GM04503 (cell line): ENCODE measurements at places on chromosomes 5 and 9.
A peak's percentile ranks its signal among the peaks of the same experiment; 100 is the strongest.

- no peak for DNase-seq
Measured at GRCh38 chr5:132686193-132686592, 12.4 kb downstream of the IL4 start.

DNA sequence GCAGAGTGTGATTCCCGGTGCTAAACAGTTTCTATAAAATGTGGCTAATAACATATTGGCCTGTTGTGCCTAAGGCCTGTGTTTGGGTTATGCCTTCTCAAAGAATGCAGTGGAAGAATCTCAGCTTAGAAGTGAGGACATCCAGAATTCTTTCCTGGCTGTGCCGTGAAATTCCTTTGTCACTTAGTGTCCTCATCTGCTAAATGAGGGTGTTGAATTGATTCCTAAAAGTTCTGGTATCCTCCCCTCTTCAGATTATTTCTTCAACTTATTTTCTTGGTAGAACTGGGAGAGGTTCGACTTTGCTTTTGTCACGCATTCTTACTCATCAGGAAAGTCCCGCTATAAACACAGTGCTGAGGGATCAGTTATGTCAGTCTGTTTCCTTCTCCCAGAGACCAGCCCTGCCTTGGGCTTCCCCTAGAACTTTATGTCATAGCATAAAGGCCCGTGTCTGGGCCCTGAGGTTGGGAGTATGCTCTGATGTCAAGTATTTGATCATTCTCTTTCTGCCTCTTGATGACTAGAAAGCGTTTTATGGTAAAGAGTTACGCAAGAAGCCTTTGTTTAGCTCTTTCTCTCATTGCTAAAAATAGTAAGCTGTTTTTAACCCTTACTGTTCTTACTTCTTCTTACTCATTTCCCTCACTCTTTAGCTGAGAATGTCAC lies 29.5 kb downstream of the MTAP start:
- no peak for DNase-seq

DNA sequence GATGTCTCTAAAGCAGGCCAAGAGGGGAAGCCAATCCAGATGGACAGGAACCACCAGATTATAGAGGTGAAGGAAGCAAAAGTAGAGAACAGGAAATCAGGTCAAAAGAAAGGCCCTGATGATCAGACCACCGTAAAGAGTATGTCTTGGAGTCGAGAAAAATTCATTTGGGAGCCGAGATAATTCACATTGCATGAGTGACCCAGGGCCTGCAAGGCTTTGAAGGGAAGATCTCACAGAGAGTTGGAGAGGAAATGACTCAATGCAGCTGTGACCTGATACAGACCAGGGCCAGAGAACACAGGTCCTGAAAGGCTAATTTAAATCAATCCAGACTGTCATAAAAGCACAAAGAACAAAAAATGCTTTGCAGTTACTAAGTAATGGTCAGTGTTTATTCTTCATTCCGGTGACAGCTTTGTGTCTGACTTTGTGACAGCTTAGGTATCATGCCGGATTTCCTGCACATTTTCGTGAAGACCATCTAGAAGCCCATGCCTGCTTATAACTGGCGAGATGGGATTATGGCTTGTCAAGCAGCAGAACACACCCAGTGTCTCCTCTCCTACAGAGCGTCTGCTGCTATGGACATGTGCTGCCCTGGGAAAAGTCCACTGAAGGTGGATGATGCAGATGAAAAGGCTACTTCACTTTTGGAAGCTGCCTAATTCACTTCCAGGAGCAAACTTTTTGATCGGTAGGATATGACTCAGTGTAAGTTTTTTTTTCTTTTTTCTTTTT lies 5.8 kb upstream of the ACTBL2 start:
- DNase-seq, result no peak

DNA sequence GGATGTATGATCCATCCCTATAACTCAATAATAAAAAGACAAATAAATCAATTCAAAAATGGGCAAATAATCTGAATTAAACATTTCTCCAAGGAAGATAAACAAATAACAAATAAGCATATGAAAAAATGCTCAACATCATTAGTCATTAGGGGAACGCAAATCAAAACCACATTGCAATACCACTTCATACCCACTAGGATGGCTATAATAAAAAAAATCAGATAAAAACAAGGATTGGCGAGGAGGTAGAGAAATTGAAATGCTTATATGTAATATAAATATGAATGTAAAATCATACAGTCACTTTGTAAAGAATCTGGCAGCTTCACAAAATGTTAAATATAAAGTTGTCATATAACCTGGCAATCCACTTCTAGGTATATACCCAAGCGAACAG lies 52.3 kb upstream of the TBCA start:
- no peak for DNase-seq

DNA sequence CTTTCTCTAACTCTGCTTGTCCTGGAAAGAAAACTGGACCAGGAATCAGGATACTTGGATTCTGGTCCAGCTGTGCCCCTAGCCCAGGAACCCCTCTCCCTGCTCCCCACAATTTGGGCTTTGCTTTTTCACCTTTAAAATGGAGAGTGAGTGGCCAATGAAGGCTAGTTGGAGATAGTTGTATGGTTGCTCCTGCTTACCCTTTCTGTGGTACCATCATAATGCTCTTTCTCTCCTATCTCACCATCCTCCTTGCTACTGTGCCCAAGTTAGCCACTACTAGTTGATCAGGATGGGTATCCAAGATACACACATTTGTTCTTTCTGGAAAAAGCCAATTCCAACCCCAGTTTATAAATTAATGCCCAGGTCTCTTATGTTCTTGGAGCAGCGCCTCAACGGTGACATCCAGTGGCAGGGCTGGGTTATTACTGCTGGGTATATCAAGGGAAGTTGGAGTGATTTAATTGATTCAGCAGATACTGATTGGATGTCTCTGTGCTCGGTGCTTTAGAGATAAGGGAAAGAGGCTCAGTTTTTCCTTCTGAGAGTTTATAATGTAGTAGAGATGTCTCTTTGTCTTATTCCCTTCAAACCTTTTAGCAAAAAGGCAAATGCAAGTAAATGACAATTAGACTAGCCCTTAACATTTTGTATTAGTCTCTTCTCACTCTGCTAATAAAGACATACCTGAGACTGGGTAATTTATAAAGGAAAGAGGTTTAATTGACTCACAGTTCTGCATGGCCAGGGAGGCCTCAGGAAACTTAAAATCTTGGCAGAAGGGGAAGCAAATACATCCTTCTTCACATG lies 38.5 kb downstream of the FAXDC2 start:
- DNase-seq, result peak; percentile 18

- no peak for DNase-seq
Measured at GRCh38 chr5:180098991-180099732, 27.6 kb upstream of the RNF130 start.

GRCh38 chr9:108913391-108913790 lies 20.5 kb downstream of the ELP1 start:
- no peak for DNase-seq

- DNase-seq, result peak; percentile 45
Measured at GRCh38 chr9:95055851-95056551, 261.5 kb downstream of the FANCC start.

DNA sequence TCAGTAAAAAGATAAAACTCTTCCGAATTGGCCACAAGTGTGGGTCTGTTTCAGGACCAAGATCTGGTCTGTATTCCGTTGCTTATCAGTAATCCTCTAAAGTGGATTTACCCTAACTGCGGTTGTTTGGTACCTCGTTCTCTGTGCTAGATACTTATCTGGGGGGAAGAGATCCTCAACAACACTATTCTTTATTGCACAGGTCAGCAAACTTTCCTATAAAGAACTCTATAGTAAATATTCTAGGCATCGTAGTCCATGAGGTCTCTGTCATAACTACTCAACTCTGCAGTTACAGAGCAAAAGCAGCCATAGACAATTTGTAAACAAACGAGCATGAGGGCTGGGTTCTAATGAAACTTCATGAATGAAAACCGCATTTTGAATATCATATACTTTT lies 335.8 kb upstream of the KIF2A start:
- DNase-seq, result no peak

DNA sequence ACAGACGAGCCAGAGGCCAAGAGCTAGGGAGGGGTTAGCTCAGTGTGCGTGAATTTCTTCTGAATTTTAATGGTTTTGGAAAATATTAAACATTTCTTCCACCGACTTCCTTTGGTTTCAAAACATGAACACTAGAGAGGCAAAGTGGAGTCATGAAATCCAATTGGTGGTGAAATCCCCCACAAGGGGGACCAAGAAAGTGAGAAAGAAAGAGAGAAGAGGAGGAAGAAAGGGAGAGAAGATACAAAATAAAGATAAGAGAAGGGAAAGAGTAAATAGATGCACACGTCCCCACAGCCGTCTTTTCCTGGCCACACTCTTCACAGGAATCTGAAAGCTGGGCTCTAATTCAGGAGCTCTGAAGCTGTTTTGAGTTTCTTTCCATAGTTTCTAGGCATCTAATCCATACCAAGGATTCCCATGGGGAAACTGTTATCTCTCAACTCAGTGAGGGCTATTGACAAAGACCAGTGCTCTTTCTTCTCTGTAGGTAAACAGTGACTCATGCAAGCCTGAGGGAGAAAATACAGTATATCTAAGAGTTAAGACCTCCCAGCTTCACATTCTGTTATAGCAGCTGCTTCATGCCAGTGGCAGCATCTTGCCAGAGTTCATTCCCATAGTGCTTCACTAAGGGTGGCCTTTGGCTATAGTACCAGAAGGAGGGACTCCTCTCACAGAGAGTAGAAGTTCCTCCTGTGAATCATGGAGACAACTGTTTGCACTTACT lies 115.8 kb upstream of the LIFR start:
- no peak for DNase-seq

DNA sequence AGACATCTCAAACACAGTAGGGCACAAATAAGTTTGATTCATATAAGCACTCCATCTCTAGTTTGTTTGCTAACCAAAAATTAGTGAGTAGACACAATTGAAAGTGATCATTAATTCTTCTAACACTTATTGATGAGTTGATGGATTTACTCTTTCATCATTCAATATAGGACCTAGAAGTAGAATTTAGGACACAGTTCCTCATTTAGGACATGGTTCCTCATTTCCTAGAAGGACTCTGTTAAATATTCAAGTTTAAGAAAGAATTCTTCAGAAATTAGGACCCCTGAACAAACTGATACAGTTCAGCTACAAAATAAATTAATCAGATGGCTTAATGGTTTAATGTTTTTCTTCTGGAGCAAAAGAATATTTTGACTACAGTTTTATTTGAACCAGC lies 143.5 kb upstream of the PRR16 start:
- no peak for DNase-seq

DNA sequence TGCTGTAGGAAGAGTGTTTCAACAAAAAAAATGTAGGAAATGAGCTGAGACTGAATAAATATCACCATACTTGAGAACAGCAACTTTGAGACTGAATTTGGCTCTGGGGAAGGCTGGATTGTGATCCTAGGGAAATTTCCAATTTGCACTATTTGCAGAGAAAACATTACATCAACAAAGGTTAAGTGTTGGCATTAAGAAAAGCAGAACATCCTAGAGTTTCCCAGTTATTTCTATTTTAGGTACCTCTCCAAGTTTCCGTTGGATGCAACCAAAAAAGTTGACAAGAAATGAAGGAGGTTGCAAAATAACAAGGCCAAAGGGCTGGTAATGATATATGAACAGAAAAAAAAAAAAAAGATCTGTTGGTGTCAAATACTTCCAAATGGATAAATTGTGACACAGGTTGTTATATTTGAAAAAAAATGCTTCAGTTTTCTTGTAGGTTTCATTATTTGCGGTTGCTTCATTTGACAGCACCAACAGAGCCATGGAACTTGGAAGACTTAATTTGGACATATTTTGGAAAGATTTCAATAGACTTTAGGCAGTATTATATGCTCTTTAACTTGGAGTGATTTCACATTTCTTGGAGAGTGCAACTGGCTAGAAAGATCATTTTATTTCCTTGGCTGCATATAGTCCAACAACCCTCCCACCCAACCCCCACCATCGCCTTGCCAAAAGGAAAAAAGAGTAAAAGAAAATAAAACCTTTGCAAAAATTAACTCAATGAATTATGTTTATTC lies 230.8 kb downstream of the ZNF608 start:
- no peak for DNase-seq

DNA sequence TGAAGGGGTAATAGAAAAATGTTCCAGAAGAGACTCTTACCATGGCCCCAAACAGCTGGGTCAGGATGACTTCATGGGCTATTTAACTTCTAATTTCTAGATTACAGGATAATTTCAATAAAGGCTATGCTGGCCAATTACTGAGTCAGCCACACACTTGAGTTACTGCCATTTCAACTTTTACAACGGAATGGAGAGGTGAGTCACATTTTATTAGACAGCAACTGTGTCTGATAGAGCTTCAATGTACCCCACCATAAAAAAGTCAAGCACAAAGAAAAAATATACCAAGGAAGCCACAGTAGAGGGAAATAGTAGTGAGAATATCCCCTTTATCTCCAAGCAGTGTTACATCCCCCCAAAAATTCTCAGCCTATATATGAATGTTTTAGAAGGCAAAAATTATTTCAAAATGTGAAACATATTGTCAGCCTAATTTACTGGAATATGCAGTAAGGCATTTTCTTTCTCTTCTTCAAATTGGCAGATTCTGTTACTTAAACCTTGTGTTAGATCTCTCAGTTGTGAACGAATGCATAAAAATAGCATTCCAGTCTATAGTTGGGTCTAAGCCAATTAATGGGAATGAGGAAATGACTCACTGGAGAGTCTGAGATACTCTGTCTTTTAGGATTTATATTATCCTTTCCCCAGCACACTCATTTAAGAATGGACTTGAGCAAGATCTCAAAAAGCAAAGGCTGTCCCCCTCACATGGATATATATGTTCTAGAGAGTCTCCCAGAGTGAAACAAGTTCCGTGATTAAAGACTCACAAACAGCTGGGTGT lies 47.1 kb upstream of the RAI14 start:
- peak; percentile 83 for DNase-seq

- no peak for DNase-seq
Measured at GRCh38 chr5:113678924-113679575, 165.6 kb downstream of the YTHDC2 start.

DNA sequence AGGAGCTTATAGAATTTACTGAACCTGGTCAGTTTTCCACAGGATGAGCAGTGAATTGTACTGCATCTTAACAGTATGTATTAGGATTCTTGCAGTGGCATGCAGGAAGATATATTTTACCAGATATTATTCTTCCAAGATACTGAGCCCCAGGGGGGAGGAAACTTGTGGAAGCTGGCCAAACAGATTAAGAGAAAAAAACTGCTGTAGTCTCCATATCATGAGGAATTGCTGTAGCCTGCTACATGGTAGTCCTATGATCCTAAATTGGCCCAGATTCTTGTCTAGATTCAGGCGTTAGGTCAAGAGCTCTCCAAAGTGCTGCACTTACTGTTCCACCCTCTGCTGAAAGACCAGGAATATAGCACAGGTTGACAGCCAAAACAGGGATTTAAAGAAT lies 275.5 kb upstream of the TAS2R1 start:
- DNase-seq, result no peak
